Cardiac fibroblast (primary cell): ENCODE measurements at places on chromosomes 16 and 17.

GRCh38 chr17:56785405-56785804 lies 48.3 kb downstream of the C17orf67 start:
- DNase-seq, result peak; percentile 12

DNA sequence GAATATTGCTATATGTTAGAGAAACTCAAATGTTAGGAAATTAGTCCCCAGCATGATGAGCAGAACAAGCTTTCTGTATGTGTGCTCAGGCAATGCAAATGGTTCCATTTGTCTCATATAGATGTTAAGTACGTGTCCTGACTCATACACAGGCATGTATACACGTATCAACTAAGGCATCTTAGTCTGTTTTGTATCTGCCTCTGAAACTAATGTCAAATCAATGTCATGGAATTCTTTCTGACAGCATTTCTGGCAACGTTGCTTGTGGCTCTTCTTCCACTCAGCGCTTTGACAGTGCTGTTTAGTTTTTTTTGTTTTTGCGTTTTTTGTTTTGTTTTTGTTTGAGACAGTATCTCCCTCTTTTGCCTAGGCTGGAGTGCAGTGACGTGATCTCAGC lies 111.9 kb downstream of the CNTNAP4 start:
- DNase-seq, result peak; percentile 15

- DNase-seq, result no peak
Measured at GRCh38 chr16:78490847-78491246, 391.4 kb downstream of the WWOX start.

GRCh38 chr16:60217787-60218186 lies 1483.7 kb upstream of the GOT2 start:
- no peak for DNase-seq

GRCh38 chr16:54290833-54291655 lies 4.5 kb upstream of the IRX3 start:
- DNase-seq, result no peak

DNA sequence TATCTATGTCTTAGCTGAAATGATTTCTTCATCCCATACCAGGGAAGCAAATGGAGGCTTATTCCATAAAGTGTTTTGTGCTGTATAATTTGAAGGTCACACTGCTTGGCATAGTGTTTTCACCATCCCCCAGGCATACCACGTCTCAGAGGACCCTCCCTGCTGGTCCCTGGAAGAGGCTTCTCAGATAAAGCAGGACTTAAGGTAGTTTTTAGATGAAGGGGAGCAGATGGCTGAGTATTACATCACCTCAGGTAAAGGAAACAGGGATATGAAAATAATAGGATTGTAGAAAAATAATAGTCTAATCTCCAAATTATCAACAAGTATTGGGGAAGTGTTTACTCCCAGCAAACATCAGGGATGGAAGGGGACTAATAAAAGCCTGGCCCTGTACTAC lies 7.3 kb upstream of the SMG1 start:
- DNase-seq, result no peak
